Stimulated activated CD8-positive, alpha-beta memory T cell treated with anti-CD3 and anti-CD28 coated beads, Interleukin-7, amount 100 ng/mL, for 48 hours (primary cell): ENCODE measurements at places on chromosomes 16 and 17.

GRCh38 chr17:31877341-31877740 is 18.3 kb upstream of the COPRS start:
- DNase-seq: no peak

DNA sequence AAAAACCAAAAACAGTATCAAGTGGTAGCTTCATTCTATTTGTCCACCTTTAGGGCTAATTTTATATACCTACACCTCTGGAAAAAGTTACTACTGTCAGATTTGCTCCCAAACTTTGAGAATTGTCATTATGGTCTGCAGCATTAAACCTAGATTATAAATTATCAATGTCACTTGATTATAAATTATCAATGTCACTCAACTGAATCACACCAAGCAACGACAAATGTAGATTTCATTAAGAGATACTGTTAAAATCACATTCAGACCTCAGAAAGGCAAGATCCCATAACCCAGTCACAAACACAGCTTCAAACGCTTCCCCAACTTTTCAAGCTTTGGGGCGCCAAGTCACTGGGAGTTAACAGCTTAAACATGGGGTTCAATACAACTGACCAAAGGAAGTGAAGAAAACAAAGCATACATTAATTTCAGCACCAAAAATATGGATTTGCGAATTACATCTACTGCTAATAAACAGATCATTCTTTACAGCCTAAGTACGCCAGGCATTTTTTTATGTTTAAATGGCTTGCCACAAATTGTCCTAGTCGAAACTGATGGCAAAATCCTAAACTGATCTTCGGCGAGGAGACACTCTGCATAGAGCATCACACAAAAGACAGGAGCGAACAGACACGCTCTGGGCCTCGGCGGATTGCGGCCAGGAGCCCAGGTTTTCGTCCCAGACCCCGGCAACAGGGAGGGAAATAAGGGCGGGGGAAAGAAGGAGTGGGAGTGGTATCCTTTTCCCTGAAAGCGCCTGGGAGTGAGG is 981 bp downstream of the GLG1 start:
- no peak for DNase-seq

GRCh38 chr16:71630808-71631207 is 4.8 kb downstream of the MARVELD3 start:
- no peak for DNase-seq

DNA sequence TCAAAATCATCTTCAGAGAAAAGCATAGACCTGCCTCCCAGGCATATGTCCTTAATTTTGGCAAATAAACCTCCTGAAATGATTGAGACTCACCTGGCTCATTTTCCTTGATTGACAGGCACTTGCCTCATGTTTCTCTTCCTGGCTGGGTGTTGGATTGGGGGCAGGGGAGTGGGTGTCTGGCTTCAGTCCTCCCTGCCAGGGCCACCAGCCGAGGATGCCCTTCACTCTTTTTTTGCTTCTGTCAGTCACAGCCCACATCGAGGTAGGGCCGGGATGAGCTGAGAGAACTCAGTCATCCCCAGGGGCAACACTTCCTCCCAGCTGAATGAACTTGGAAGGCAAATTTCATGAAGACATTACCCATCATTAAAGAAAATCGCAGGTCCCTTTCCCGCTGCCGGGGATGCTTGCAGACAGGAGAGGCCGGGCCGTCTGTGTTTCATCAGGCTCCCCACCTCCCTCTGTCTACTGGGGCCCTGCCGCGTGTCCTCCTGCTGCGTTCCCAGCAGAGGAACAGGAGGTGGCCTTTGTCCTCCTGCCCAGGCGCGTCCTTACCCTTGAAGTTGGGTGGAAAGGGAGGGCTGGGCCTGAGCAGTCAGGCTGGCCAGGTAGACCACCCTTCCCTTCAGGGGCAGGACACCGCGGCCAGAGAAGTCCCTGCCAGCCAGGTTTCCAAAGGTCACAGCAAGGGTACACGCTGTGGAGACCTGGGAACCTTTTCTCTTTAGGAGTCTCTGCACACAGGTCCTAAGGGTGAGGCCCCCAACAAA is 11.2 kb upstream of the DNAH17 start:
- DNase-seq: no peak

DNA sequence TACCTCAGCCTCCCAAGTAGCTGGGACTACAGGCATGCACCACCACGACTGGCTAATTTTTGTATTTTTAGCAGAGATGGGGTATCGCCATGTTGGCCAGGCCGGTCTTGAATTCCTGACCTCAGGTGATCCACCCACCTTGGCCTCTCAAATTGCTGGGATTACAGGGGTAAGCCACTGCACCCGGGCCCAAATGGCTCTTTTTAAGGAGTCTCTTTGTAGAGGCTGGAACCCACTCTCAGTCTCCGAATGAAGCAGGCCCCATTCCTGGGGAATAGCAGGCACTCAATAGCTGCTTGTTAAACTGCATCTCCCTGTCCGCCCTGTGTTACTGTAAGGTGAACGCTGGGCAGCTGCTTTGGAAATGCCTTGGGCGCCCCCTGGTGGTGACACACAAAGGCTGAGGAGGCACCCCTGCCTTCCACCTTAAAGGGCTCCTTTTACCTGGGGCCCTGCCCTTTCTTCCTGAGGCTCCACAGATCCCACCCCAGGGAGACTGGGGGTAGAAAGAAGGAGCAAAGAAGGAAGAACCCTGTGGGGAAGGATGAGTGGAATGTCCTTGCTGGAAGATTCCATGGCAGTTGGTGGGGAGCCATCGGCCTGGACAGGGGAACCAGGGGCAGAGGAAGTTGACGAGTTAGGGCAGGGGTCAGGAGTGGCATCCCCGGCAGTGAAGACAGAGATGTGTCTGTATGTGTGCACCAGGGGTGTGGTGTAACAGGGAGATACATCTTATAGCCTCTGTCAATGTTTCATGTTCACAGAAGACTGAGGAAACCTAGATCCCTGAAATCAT is 6.1 kb upstream of the SP2 start:
- peak; percentile 69 for DNase-seq

DNA sequence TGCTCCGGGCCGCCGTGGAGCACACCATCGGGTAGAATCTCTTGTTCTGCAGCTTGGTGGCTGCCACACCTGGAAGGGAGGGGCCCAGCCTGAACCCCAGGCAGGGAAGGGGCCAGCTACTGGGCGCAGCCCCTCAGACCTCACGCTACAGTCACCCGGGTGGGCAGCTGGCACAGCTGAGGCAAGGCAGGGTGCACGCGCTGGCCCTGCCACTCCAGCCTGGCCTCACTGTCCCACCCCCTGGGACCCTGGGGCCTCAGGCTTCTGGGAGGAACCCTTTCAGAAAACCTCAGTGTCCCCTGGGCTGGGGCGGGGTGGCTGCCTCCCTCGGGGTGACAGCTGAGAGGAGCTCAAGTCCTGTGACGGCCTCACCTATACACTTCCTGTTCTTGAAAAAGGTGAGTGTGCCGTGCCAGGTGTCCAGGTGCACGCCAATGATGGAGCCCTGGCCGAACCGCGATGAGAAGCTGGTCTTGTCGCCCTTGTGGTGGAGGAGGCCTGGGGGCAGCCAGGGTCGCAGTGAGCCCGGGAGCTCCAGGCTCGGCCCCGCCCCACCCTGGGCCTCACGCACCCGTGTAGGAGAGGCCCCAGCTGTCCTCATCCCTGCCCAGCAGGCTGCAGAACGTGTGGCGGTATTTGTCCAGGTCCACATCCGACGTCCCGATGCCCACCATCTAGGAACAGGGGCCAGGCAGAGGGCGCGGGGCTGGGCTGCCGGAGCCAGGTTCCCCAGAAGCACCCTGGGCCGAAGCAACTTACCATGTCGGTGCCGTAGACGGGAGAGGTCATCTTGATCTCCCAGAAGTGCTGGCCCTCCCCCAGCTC is 4.7 kb upstream of the MRPS34 start:
- no peak for DNase-seq

DNA sequence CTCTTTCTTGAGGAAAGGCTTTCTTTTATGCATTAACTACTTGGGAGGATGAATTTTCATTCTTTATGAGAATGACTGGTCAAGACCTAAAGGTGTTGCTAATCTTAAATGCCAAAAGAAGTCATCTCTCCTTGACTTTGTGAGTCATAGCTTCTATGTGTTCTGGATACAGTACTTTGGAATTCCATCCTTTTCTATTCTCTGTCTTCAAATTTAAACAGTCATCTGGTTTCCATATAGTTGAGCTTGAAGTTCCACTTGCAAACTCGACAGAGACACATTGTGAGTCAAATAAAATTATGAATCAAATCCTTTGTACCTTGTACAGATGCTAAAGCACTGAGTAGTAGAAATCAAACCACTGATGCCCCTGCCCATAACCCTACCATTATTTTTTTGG is 271.9 kb upstream of the PMFBP1 start:
- no peak for DNase-seq

- no peak for DNase-seq
Observed at GRCh38 chr17:36183001-36183971, 6.8 kb upstream of the TBC1D3B start.

- no peak for DNase-seq
Observed at GRCh38 chr16:81460075-81460474, 15.5 kb downstream of the CMIP start.

DNA sequence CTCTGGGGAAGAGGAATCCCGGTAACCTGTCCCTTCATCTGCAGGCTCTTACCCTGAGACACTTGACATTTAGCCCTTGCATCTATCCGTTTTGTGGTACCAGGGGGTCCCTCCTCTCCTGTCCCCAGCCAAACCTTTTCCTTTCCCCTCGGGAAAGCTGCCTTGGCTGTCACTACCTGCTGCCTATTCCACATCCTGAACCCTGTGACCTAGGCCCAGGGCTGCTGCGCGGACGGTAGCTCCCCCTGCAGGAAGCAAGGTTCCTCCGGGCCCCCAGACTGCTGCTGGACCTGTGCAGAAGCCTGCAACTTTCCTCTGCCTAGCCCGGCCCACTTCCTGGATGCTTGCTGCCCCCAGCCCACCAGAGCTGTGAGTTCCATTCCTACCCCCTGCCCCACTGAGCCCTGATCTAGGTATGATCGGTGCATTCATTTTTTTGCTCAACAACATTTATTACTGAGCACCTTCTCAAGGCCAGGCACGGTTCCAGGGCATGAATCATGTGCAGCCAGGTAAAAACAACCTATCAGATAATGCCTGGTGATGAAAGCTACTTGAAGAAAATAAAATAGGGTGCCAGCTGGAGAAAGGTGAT is 10.5 kb upstream of the ALDOA start:
- DNase-seq: no peak
